ENCODE measurements at places on chromosomes 6 and 20. TPM values are rescaled to one million over a fixed set of nuclear protein-coding genes. Genes with fewer than 3 reads are reported as not detected.

GRCh38 chr6:28442586-28442985, 705 bp downstream of the ZSCAN23 start:
- no peak for DNase-seq

ITPA gene
- 35.7 TPM for total RNA-seq

DNA sequence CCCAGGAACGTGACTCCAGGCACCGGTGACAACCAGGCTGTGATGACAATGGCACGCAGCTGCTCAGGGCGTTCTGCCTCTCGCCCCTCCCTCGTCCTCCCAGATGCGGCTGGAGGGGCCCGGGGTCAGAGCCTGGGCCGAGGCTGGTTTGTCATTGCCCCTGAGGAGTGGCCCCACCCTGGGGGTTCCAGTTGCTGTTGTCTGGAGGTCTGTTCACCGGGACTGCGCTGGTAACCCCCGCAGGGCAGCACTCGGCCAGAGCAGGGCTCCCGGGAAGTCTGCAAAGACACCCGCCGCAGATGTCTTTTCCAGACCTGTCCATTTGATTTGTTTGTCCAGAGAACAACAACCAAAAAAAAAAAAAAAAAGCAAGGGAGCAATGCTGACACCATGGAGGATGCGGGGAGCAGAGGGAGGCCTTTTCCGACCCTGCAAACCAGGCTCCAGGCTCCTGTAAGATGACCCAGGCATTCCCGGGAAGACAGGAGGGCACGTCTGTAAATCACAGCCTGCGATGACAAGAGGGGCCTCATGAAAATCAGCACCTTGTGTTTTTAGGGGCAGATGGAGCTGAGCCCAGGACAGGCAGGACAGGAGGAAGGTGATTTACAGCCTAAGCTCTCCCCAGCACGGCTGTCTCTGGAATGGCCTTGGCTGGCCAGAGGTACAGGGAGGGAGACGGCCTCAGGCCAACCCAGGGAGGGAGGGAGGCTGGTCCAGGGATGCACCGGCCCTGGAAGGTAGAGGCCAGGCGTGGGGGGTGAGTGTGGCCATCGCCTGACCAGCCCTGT, 189.3 kb downstream of the ERMARD start:
- no peak for DNase-seq

LHFPL5 gene
- not detected for total RNA-seq

GRCh38 chr20:51470907-51471411, 71.6 kb downstream of the NFATC2 start:
- DNase-seq, result no peak
